Karpas-422 (cell line): ENCODE measurements at places on chromosomes 16 and 17.

DNA sequence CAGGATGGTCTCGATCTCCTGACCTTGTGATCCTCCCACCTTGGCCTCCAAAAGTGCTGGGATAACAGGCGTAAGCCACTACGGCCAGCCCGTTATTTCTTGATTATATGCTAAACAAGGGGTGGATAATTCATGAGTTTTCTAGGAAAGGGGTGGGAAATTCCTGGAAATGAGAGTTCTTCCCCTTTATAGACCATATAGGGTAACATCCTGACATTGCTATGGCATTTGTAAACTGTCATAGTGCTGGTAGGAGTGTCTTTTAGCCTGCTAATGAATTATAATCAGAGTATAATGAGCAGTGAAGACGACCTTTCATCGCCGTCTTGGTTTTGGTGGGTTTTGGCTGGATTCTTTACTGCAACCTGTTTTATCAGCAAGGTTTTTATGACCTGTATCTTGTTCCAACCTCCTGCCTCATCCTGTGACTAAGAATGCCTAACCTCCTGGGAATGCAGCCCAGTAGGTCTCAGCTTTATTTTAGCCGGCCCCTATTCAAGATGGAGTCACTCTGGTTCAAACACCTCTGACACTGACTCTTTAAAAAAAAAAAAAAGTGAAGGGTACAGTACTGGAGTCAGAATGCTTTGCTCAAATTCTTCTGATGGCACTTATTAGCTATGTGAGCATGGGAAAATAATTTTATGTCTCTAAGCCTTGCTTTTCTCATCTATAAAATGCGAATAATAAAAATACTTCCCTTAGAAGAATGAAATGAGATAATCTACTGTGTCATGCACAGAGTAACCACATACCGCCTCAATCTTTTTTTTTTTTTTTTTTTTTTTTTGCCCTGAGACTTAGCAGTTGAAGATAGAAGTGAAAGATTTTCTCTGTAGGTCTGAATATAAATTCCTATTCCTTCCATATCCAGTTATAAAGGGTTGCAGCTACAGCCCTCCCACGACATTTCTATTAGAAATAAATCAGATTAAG lies 5.1 kb upstream of the CALCOCO2 start:
- H3K27ac ChIP-seq = no peak overlapping the region
- no peaks in the 10 kb centered on the region for H3K36me3 ChIP-seq
- H3K4me3 ChIP-seq = no peak overlapping the region
- no peaks in the 10 kb centered on the region for H3K27me3 ChIP-seq
- H3K4me1 ChIP-seq = no peaks in the 10 kb centered on the region

DNA sequence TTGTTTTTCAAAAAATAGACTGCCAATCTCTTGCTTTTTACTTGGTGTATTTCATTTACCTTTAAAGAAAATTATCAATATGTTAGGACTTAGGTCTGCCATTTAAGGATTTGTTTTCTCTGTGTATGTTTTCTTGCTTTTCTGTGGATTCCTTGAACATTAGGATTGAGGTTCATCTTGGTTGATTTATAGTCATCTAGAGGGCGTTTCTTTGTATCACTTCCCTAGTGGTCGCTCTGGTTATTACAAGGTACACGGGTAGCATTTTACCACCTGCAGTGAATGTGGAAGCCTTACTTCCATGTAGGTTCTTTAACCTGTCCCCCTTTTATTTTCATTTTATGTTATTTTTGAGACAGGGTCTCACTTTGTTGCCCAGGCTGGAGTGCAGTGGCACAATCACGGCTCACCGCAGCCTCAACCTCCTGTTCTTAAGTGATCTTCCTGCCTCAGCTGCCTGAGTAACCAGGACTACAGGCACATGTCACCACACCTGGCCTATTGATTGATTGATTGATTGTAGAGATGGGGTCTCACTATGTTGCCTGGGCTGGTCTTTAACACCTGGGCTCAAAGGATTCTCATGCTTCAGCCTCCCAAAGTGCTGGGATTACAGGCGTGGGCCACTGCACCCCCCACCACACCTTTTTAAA lies 35.2 kb upstream of the CBX4 start:
- no peaks in the 10 kb centered on the region for H3K27me3 ChIP-seq
- no peaks in the 10 kb centered on the region for H3K36me3 ChIP-seq
- H3K4me3 ChIP-seq = no peak overlapping the region
- no peaks in the 10 kb centered on the region for H3K4me1 ChIP-seq

DNA sequence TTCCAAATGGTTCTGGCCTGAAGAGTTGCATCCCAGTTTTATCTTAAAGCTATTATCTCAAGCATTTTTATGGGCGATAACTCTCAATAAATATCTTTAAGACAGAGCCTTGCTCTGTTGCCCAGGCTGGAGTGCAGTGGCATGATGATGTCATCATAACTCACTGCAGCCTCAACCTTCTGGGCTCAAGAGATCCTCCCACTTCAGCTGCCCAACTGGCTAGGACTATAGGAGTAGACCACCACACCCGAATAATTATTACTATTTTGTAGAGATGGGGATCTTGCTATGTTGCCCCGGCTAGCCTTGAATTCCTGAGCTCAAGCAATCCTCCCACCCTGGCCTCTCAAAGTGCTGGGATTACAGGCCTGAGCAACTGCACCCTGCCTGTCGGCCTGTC lies 26.1 kb upstream of the CYTH1 start:
- no peak overlapping the region for H3K4me3 ChIP-seq
- DNase-seq = no peak
- no peak overlapping the region for H3K27ac ChIP-seq
- H3K36me3 ChIP-seq = peaks cover 43% of the 10 kb centered on the region

GRCh38 chr17:35244341-35245195 lies 1.7 kb downstream of the SLFN5 start:
- no peaks in the 10 kb centered on the region for H3K36me3 ChIP-seq
- H3K27ac ChIP-seq = no peak overlapping the region
- H3K27me3 ChIP-seq = no peaks in the 10 kb centered on the region
- no peak for DNase-seq
- H3K4me1 ChIP-seq = peaks cover 26% of the 10 kb centered on the region
- H3K4me3 ChIP-seq = peak overlapping the region; percentile 18; the same call in 1 of the 2 replicates

- no peaks in the 10 kb centered on the region for H3K27me3 ChIP-seq
- no peak for DNase-seq
- no peak overlapping the region for H3K27ac ChIP-seq
- no peak overlapping the region for H3K4me3 ChIP-seq
- H3K4me1 ChIP-seq = peaks cover 9% of the 10 kb centered on the region
Observed at GRCh38 chr17:47644324-47644723, 5.4 kb upstream of the KPNB1 start.

DNA sequence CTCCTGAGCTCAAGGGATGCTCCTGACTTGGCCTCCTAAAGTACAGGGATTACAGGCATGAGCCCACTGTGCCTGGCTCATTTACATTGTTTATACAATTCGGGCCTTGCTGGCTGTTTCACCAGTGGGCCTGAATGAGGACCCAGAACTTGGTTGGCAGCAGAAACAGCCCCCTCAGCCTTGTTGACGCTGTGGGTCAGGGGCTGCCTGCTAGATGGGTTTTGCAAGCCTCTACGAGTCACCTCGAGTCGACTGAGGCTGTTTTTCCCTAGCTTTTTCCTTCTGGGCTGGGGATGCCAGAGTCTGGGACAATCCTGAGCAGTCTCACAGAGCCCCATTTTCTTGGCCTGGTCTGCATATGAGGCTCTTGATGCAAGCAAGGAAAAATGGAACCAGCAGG lies 16.1 kb downstream of the PPL start:
- no peak for DNase-seq
- H3K27ac ChIP-seq = no peak overlapping the region
